ENCODE measurements at places on chromosomes 4 and X.

GRCh38 chr4:156946516-156947424 is 24.8 kb downstream of the PDGFC start:
- DNase-seq = no peak

GRCh38 chr4:19401301-19402080 is 850.2 kb upstream of the SLIT2 start:
- DNase-seq = no peak

DNA sequence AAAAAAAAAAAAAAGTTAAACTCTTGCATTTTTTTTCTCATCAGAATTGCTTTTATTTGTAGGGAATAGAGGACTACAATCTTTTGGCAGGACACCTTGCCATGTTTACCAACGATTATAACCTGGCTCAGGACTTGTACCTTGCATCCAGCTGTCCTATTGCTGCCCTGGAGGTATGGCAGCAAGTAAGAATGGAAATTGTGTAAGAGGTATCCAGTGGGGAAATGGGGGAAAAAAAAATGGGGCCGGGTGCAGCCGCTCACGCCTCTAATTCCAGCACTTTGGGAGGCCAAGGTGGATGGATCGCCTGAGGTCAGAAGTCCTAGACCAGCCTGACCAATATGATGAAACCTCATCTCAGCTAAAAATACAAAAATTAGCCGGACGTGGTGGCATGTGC is 49.8 kb downstream of the WDR19 start:
- DNase-seq = no peak

- DNase-seq = no peak
Observed at GRCh38 chr4:38802561-38803355, 1.8 kb downstream of the TLR1 start.

DNA sequence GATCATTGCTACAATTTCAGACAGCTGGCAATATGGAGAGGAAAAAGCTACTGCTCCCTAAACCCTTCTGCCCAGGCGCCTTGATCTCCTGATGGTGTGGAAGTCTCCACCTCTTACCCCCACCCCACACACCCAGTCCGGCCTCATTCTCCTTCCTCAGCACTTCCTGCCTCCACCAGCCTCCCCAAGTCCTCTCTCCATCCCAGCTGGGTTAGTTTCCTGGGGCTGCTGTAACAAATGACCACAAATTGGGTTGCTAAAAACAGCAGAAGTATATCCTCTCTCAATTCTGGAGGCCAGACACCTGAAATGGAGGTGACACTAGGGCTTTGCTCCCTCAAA is 1.1 kb upstream of the CCNQ start:
- DNase-seq = no peak

GRCh38 chrX:147170993-147171392 is 356.4 kb upstream of the CXorf51A start:
- no peak for DNase-seq

DNA sequence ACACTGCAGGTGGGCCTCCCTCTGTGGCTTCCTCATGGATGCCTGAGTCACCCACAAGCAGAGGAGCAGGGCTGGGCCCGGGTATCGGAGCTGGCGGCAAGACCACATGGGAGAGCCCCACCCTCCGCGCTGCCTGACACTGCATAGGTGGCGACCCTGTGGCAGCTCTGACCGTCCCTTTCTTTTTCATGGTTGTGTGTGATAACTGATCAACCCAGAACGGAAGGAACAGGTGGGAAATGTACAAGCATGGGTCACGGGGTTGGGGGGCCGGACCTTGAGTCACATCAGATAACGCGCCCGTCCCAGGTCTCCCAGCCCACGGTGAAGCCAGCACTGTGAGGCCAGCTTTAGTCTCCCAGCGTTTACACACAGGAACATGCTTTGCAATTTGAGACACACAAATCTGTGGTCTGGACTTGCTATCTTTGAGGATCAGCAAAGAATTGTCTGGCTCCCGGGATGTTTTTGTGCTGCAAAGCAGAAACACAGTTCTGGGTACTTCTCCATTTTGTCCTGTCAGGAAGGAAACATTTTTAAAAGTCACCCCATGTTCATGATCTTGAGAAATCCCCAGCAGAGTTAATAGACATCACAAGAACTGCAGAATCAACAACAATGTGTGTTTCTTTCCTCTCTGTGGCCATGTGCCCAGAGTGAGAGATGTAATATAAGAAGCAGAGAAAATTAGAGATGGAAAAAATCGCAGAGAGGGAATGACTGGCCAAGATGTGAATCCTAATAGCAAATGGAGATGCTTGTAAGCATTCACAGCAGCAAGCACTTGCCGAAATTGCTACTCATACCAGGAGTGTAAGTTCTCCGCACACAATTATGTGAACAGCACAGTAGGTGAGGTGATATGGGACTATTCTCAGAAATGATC is 70.1 kb upstream of the CBR4 start:
- no peak for DNase-seq

GRCh38 chr4:98462487-98462886 is 195.9 kb downstream of the TSPAN5 start:
- DNase-seq = no peak

GRCh38 chr4:16124232-16124631 is 40.4 kb upstream of the PROM1 start:
- no peak for DNase-seq

- no peak for DNase-seq
Observed at GRCh38 chrX:7228226-7228625, 80.3 kb upstream of the PUDP start.

DNA sequence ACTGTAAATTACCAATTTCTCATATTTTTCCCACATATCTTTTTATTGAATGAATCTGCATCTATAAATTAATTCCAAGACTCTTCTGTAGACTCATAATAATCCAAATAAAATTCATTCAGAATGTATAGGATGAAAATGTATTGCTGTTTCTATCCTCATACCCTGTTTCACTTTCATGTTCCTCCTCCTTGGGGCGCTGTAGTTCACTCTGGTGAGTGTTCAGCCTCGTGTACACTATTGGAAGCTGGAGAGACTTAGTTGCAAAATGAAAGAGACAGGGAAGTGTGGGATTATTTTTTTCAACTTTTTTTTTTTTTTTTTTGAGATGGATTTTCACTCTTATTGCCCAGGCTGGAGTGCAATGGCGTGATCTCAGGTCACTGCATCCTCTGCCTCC is 296.1 kb downstream of the TLL1 start:
- no peak for DNase-seq

DNA sequence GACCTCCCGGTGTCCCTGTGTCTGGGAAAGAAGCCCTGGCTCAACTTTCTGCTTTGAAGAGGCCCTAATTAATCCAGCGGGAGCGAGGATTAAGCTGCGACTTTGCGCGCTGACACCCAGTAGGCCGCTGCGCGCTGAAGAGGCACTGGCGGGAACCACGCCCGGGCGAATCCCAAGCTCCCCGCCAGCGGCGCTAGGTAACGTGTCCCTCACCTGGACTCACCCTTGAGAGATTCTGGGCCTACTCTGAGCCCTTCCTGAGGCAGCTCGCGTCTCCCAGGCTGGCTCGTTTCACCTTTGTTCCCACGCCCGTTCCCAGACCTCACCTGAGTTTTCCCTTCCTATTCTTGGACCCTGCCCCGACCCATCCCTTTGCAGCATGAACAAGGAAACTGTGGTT is 616 bp upstream of the KLHL34 start:
- no peak for DNase-seq

DNA sequence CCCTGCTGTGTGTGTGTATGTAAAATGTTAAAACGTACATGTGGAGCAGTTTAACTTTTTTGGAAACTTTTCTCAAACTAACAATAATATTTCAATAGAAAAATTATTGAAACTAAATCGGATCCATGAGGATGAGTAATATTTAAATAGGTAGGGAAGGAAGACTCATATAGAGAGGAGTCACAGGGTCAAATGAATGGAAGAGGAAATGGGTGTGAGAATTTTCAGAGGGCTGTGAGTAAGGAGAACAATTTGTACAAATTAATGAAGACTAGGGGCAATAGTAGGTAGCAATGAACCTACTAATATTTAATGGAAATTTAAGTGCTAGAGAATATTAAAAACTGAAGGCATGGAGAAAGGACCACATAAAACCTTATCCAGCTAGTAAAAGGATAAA is 290.7 kb upstream of the PCDH18 start:
- no peak for DNase-seq

DNA sequence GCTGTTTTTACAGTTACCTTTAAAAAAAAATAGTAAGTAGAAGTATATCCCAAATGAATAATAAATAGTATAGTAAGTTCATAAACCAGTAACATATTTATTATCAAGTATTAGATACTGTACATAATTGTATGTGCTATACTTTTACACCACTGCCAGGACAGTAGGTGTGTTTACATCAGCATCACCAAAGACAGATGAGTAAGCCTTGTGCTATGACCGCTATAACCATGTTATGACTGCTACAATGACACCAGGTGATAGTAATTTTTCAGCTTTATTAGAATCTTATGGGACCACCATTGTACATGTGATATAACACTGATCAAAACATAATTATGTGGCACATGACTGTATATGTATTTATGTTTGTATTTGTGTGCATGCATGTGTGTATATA is 27.3 kb downstream of the PABPC4L start:
- DNase-seq = no peak

DNA sequence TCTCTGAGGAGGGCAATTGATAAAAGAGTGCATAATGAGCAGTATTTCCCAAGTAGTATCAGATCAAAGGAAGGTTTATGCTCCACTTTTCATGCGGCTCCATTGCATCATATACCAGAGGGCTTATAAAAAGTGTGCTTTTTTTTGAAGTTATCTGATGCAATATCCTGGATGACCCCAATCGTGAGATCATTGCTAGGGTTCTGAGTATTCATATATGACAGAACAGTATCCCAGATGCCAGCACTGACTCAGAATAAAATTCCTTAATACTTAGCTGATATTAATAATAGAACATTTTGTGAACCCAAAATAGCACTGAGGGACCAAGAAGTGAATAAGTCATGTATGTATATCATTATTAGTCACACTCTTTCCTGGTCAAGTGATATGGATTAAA is 945.5 kb upstream of the AGA start:
- DNase-seq = no peak

GRCh38 chr4:101563126-101563525 is 215.8 kb upstream of the PPP3CA start:
- DNase-seq = no peak

DNA sequence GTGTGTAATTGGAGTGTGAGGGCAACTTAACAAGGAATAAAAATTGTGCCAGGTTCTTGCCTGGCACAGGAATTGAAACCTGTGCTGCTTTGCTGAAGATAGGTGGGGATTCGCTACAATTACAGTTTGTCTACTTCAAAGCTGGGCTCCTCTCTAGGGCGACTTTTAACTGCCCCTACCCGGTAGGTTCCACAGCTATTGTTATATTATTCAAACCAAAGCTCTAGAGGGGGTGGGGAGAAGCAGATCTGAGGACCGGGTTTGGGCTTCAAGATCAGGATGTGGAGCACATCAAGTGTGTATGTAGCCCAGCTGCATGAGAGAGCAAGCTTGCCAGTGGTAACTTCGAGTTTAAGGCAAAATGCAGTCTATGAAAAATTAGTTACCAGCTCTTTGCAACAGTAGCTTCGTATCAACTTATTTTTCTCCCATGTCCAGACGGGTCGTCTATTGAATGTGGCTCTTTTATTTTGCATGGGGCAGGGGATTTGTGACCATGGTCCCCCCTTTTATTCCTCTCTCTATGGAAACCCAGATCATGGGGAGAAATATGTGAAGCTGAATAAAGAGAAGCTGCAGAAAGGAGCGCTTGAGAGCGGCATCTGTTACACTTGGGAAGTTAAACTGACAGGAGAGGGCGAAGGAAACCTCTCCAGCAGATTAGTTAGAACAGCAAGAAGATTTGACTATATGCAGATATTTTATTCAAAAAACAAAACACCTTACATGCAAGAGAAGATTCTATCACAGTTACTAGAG is 3.2 kb upstream of the POU3F4 start:
- DNase-seq = no peak

DNA sequence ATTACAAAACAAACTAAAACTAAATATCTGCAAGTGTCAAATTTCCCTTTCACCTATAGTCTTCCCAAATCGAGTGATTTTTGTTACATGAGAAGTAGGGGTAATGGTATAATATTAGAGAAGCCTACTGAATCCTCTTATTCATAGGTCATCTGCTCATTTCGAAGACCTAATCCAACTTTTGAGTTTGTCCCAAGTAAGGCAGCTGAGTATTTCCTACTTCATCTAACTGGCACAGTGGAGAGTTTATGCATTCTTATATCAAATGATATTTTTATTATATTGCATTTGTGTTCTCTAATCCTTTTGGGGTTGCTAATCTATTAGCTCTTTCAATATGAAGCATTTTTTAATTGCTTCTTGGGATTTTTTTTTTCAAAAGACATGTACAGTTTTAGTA is 7.7 kb upstream of the NR3C2 start:
- DNase-seq = no peak

DNA sequence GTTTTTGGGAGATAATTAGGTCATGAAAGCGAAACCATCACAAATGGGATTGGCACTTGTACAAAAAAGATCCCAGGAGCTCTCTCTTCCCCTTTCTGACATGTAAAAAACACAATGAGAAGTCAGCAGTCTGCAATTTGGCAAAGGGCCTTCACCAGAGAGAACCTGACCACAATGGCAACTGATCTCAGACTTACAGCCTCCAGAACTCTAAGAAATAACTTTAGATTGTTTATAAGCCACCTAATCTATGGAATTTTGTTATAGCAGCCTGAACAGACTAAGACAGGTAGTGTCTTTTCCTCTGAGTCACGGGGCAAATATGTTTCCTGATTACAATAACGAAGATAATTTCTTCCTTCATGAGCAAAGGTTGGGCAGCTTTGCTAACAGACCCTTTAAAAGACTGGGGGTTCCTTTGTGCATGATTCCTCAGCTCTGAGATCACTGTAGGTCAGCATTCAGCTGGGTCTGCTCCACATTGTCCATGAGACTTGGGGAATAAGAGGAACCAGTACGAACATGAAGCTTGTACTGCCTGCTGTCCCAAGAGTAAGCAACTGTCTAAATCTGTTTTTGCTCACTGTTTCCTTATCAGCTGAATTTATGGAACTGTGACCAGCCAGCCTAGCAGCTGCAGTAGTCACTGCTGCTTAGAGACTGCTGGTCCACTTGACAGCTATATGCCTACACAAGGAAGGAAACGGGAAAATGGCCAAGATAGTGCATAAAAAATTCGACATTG is 191.6 kb downstream of the ANAPC10 start:
- no peak for DNase-seq

DNA sequence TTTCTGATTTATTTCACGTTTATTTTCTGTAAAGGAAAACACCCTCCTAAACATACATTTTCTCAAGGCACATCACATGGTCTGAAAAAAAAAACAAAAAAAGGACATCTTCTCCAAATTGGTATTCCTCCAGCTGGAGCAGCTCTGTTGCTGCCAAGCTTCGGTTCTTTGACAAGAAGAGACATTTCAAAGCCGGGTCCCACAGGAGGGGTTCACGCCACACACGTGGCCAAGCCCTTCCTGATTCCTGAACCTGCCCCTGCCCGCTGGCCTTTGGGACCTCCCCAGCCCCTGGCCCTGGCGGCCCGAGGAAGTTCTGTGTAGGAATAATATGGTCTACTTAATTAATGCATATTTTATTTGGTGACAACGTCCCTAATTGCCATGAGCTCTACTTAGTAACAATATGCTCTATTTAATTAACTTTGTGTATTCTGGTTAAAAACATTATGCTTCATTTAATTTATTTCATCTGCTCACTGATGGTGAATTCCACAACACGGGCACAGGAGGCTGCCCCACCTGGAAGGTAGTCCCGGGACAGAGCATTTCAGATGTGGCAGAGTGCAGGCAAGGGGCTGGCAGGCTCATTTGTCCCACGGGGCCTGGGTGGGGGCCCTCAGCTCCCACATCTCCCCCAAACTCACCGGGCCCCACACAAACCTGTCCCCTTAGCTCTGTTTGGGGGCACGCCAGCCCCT is 5.4 kb upstream of the RGS12 start:
- no peak for DNase-seq
